Astrocyte of the hippocampus (primary cell): ENCODE measurements at places on chromosomes 1 and 21.
A peak's percentile ranks its signal among the peaks of the same experiment; 100 is the strongest.

- no peak for DNase-seq
These were observed 24.6 kb downstream of the MAPKAPK2 start for GRCh38 chr1:206709322-206709721.

DNA sequence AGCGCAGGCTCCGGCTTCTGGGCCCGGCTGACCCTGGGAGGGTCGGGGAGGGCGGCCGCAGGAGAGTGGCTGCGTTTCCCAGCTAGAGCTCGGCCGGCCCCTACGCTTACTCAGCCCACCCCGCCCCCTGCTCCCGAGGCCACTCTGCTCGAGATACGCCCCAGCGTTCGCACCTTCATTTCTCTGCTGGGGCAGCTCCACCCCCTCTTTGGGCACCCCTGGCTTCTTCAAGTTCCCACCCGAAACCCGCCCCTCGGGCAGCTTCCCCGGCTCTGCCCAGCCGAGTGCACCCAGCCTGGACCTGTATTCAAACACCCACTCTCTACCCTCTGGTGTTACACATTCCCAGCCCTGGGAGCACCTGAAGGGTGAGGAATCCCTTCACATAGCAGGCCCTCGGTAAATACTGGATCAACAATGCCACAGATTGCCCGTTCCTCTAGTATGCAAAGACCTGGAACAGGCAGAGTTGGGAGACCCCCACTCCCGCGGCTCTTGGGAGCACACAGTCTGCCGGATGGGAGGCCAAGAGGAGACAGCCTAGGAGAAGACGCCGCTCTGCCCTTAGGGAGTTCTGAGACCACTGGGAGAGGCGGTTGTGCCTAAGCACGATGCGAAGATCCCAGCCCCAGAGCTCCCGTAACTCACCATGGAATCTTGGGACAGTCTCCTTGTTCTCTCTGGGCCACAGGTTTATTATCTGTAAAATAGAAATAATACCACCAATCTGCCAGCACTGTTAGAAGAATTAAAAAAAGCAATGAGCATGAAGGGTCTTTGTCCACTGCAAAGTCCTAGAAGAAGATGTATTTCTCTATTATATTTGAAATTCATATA, 566 bp upstream of the PAQR7 start:
- DNase-seq, result no peak

GRCh38 chr21:41761211-41761933, 5.5 kb downstream of the RIPK4 start:
- peak; percentile 71 for DNase-seq

DNA sequence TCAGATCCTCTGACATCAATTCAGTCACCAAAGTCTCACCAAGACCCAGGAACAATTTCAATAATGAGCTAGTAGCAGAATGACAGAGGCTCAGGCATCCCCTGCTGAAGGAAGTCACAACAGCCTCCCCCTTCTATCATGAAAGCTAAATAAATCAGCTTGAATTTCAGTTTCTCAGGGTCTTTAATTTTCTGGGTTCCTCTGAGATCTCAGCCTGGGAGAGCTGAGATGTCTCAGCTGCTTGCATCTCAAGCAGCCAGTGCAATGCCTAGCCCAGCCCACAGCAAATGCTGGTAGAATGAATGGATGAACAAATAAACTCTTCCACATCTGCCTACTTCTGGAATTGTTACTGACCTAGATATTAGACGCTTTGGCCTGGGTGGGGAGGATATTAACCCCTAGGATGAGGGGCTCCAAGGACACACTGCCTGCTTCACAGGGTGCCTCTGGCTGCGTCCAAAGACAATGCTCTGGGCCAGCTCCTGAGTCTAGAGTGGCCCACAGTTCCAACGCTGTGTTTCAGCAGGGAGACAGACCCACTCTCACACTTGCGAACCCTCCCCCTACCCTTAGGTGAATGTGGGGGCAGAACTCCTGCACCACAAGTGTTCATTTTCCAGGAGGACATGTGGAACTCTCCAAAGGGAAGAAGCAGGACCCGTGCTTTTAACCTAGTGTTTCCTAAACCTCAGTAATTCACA, 11.2 kb upstream of the LORICRIN start:
- no peak for DNase-seq

GRCh38 chr1:248842781-248843331, 4.8 kb downstream of the ZNF672 start:
- DNase-seq, result no peak

GRCh38 chr1:119359730-119360129, 8.9 kb upstream of the HAO2 start:
- DNase-seq, result no peak

GRCh38 chr1:54163573-54163972, 10.8 kb upstream of the CDCP2 start:
- DNase-seq, result no peak

- DNase-seq, result no peak
These were observed 23.0 kb downstream of the MARK1 start for GRCh38 chr1:220550811-220551399.

- DNase-seq, result no peak
These were observed 223.9 kb downstream of the CAMTA1 start for GRCh38 chr1:7008975-7009740.

DNA sequence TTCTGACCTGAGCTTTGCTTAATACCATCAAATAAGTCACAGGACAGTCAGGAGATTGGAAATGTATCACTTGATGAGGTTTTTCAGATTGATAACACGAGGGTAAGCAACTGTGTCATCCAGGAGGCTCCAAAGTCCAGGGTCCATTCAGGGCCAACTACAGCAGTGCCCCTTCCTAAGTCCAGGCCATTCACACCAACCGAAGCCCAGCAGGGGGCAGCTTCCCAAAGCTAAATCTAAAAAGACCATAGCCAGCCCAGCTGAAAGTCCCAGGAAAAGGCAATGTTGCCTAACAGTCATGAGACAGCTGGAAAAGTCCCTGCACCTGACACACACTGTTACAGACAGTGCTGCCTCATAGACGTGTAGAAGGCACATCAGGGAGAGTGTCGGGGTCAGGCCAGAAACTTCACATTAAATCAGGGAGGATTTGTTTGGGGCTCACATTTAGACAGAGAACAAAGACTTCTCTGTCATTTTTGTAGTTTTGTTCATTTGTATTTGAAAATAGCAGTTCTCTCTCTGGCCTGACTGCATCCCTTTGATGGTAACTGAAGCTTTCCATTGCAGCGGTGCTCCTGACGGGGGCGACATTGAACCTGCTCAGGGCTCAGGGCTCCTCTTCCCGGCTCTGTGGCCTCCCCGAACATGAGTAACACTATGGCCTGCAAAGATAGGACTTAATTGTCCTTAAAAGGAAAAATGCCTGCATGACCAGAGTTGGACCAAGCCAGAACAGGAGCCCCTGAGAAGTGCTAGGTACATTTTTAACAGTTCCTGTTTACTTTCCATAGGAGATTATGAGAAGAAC, 200.4 kb downstream of the NRIP1 start:
- DNase-seq, result peak; percentile 92

DNA sequence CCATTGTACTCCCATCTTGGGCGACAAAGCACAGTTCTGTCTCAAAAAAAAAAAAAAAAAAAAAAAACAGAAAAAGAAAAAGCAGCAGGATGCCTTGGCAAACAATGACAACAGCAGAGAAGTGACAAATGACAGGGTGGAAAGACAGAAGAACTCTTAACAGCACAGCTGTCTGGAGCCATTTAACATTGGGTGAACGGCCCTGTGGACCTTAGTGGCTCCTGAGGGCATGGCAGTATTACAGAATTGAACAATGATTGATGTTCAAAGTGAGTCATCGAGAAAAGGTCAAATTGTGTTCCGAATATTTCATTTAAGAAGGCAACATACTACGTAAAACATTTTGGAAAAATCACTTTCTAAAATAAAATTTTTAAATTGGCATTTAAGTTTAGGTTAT, 30.0 kb downstream of the DNASE2B start:
- no peak for DNase-seq

- DNase-seq, result no peak
These were observed 13.9 kb downstream of the ADAM30 start for GRCh38 chr1:119882132-119883049.

DNA sequence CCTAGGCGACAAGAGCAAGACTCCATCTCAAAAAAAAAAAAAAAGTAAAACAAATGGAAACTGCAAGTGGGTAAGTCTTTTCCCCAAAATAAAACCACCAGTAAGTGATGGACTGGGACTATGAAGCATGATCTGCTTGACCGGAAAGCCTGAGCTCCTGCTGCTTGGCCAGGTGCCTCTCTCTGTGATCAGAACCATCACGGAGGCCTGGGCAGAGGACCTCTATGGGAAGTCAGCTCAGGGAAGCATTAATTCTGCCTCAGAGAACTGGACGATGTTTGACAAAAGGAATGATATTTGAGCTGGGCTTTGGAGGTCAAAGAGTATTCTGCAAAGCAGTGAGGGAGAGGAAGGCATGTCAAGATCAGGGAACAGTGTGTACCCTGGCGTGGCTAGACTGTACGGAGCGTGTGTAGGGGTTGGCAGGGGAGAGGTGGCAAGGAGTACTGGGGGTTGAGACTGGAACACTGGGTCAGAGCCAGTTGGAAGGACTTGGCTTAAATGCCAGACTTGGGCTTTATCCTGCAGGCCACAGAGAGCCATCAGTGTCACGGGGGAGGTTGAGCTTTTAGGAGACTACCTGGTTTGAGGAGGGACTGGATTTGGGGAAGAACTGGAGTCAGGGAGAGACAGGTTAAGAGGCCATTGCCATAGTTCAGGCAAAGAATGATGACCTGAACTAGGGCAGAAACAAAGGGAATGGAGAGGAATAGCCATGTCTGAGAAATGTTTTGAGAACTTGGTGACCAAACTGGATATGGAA, 16.4 kb downstream of the ATP1A2 start:
- DNase-seq, result no peak

DNA sequence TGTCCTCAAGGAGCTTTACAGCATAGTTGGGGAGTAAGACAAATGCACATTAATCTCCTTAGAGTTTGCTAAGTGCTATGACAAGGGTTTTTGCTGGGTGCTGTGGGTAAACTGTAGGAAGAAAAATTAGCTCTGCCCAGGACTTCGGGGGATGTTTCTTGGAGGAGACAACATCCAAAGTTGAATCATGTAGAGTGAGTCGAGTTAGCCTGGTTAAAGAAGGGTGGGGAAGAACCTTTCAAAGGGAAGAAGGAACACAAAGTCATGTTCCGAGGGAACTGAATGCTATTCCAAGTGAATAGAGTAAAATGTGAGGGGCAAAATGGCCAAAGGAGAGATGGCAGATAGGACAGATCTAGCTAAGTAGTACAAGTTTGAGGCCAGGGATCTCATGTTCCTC, 17.1 kb downstream of the SPRTN start:
- peak; percentile 7 for DNase-seq

DNA sequence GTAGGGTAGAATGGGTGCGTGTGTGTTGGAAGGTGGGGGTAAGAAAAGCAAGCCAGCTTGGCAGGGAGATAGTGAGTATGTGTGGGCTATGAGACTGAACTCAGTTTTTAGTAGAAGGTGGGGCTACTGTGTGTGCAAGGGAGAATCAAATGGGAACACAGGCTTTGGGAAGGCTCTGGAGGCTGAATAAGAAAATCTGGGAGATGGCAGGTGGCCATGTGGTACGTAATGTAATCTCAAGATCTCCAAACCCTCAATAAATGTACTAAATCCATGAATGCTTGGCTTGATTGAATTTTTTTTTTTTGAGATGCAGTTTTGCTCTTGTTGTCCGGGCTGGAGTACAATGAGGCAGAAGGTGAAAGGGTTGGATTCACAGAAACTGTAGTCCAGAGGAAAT, 3.5 kb upstream of the ZSCAN20 start:
- DNase-seq, result no peak

- no peak for DNase-seq
These were observed 12.6 kb downstream of the CDKN2C start for GRCh38 chr1:50982611-50983010.

GRCh38 chr1:204426035-204426436, 14.4 kb upstream of the PPP1R15B start:
- DNase-seq, result peak; percentile 45

- DNase-seq, result no peak
These were observed 241.0 kb upstream of the NFIA start for GRCh38 chr1:60841116-60842046.

GRCh38 chr21:39630191-39630591, 17.5 kb downstream of the B3GALT5 start:
- DNase-seq, result peak; percentile 62

- no peak for DNase-seq
These were observed 50.8 kb upstream of the KCNJ6 start for GRCh38 chr21:37967036-37967435.

GRCh38 chr1:116853680-116854402, 55.9 kb upstream of the PTGFRN start:
- peak; percentile 82 for DNase-seq

GRCh38 chr1:66542811-66543767, 9.1 kb downstream of the SGIP1 start:
- DNase-seq, result peak; percentile 70

DNA sequence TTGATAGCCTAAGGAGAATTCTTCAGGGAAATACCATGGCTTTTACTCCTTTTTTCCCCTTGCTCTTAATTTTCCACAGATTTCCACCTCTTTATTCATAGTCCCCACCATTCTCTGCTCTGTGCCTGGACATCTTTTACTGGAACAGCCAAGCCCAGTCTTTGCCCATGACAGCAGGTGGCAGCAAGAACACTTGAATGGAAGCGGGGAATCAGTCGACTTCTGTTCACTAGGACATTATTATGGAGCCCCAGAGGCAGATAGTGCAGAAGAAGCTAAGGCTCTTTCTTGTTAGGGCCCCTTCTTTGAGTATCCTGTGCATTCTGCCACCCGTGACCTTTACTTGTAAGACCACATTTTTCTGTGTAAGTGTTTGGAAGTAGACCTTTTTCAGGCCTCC, 6.3 kb downstream of the OR14I1 start:
- no peak for DNase-seq

- no peak for DNase-seq
These were observed 425.4 kb downstream of the ADGRL2 start for GRCh38 chr1:82226186-82226505.

DNA sequence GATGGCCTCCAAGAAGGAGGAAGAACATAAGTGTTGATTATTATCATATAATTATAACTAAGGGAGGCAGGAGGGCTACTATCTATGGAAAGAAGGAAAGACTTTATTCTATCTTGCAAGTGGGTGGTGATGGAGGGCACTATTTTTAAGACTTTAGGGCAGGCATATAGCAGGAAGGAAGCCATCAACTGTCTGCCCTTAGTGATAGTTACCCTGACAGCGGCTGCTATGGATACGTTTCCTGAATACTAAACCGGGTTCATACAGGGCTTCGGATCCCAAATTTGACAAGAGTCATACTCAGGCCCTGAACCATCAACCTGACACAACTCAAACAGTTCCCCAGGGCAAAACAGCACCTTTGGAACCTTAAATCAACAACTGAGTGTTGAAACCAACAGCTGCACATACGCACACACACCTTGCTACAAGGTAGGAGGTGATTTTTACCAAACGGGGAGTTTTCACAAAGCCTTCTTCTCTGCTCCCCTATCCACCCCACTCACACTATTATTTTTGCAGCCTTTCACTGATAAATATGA, 397.2 kb downstream of the OMA1 start:
- no peak for DNase-seq

DNA sequence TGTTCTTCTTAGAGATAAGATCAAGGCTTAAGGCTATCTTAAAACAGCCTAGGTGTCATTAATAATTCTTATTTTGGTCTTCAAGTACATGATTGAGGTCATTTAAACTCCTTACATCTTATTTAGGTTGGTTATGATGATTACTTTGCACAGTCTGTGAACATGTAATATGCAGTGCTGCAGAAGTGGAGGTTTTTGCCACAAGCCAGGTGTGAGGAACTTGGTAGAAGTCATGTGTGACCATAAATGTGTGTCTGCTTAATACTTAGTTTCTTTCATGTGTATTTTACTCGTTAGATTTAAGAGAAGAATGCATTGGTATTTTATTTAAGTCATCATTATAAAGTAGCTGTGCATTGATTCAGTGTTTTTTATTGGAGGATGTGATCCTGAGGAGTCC, 10.1 kb downstream of the ATG4C start:
- no peak for DNase-seq

- DNase-seq, result peak; percentile 82
These were observed 34.1 kb downstream of the CDCP2 start for GRCh38 chr1:54118704-54119103.
